ENCODE measurements at places on chromosomes 6 and 20.

- no peak for DNase-seq
These were observed 3.7 kb upstream of the FKBPL start for GRCh38 chr6:32133786-32134185.

DNA sequence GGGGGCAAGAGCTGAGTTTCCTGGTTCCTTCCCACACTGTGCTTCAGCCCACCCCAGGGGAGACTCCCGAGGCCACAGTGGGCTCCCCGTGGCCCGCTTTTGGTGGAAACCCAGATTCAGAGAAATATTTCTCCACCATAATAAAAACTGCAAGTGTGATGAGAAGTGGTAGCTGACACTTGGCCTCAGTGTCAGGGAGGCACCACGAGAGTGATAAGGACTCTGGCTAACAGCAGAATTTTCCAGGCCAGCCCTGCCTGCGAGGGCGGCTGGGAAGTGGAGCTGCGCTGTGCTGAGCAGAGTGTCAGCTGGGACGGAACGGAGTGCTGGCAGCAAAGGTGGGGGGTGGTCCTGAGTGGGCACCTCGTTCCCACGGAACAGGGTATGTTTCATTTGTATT, 22.5 kb downstream of the SPATA2 start:
- DNase-seq = no peak

DNA sequence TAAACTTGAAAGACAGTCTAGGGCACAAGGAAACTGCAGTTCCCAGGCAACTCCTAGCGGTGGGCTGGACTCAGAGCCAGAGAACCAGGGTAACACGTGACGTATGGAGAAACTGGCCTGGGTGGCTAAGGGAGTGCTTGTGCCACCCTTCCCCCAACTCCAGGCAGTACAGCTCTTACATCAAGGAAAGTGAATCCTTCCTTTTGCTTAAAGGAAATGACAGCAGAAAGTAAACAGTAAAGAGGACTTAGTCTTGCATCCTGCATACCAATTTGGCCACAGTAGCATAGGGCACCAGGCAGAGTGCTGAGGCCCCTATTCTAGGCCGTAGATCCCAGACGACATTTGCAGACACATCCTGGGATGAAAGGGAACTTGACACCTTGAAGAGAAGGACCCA, 322.8 kb downstream of the CD109 start:
- no peak for DNase-seq

DNA sequence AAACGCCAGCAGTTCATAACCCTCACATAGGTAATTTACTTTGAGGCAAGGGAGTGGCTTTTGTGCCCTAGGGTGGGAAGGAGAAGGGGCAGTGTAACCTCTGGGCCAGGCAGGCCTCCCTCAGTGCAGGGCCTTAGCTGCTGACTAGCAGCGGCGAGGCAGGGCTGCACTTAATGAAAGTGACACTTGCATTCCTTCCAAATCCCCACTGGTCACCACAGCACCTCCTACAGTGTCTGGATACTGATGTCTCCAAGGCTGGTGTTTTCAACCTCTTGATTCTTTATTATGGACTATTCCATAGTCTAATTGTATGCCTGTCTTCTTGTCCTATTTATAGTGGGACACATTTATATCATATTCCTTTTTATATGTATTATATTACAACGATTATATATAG, 152.7 kb downstream of the LY86 start:
- DNase-seq = no peak

- no peak for DNase-seq
These were observed 7.4 kb upstream of the CD83 start for GRCh38 chr6:14110001-14110818.

DNA sequence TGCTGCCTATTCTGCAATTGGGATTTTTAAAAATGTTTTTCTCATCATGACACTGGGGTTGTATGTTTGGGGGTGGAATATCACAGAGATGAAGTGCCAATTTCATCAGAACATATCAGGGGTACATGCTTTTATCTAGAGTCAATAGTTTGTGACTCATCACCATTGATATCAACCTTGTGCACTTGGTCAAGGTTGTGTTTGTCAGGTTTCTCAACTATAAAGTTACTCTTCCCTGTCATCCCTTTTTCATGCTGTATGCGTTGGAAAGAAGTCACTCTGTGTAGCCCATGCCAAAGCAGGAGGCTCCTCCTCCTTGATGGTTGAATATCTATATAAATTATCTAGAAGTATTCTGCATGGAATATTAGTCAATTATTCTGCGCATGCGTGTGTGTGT, 145.4 kb upstream of the TSHZ2 start:
- DNase-seq = no peak

DNA sequence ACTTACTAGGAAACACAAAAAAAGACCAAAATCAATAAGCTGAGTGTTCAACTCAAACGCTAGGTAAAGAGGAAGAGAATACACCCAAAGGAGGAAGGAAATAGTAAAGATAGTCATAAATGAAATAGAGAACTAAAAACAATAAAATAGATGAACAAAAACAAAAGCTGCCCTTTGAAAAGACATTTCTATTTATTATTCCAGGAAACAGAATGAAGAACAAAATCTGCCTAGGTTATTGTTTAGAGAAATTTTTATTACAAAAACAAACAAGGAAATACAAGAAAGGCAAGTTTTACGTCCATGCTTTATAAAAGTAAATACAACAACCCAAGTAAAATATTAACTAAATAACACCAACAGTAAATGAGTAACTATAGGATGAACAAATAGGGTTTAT, 20.1 kb downstream of the HLA-DMB start:
- no peak for DNase-seq

GRCh38 chr6:87667032-87667431, 35.0 kb downstream of the AKIRIN2 start:
- no peak for DNase-seq

DNA sequence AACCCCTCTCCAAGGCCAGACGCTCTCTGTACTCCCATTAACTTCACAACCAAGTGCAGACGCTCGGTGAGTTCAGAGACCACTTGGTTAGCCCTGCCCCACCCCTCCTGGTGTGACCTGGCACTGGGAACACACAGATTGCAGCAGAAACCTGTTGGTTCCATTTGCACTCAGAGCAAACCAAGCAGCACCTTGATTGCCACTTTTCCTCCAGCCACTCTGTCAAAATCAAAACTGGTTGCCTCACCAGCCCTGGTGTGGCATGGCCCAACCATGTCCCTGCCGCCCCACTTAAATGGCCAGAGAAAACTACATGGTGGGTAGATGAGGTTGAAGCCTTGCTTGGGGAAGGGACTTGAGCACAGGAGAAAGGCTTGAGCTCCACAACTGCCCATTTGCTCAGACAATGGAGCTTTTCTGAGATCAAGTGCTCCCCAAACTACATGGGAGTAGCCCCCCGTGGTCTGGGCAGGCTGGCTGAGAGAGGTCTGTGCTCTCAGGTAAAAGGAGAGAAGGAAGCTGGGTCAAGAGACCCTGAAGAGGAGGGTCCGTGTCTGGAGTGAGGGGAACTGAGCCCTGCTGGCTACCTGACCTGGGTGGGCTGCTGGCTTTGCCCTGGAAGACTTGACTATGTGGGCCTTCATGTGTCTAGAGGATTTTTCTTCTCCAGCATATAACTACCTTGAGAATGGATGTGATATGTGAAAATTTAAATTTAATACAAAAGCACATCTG, 43.4 kb downstream of the PLCG1 start:
- DNase-seq = no peak

- no peak for DNase-seq
These were observed 234.0 kb upstream of the CEP162 start for GRCh38 chr6:84461461-84461860.

GRCh38 chr20:14055127-14055742, 59.9 kb downstream of the MACROD2 start:
- no peak for DNase-seq

DNA sequence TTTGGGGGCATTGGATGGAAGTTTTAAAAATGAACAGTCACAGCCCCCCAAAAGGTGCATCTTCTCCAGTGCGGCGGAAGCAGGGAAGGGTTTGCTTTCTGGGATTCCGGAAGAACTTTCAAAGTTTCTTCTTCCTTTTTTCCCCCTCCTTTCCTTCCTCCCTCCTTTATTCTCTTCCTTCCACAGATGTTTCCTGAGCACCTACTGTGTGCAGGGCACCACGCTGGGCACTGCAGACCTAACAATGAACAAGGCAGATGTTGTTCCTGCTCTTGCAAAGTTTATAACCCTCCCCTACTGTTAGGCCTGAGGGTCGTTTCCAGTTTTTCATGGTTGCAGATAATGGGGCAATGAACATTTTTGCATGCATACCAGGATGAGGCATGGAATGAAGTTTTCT, 58.1 kb downstream of the CHMP4B start:
- no peak for DNase-seq

DNA sequence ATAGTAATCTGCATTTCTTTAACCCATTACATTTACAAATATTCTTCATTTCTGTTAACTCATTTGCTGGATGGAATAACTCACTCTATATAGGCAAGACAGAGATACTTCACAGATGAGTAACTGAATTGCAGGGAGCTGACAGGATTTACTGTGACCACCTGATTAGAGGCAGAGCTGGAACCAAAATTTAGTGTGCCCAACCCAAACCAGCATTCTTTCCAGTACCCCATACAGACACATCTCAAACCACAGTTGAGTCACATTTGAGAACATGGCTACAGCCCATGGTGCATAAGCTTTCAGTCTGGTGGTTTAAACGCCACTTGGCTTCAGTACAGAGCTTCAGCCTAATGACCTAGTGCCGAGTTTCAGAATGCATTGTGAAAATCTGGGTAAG, 138.4 kb upstream of the TENT5A start:
- DNase-seq = no peak

- DNase-seq = no peak
These were observed 49.1 kb upstream of the PTPRT start for GRCh38 chr20:43238833-43239232.

- no peak for DNase-seq
These were observed 38.0 kb downstream of the SESN1 start for GRCh38 chr6:109056661-109057060.

GRCh38 chr20:37389844-37390275, 43.9 kb downstream of the SRC start:
- no peak for DNase-seq

- DNase-seq = no peak
These were observed 107.3 kb downstream of the IRF4 start for GRCh38 chr6:498795-499231.

DNA sequence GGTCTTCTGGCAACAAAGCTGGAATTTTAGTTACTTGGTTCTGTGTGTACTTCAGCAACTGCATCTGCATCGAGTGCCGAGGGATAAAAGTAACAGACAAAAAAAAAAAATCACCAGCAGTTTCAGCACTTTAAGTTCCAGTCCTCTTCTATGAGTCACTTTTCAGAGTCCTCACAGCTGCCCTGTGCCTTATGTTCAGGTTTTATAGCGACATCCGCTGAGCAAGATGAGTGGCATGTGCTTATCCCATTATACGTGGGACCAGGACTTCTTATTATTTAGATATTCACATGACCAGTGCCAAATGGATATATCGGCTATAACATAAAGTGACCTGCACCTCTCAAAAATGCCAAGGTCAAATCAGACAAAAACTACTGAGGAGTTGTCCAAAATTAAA, 242.9 kb downstream of the FOXA2 start:
- no peak for DNase-seq

DNA sequence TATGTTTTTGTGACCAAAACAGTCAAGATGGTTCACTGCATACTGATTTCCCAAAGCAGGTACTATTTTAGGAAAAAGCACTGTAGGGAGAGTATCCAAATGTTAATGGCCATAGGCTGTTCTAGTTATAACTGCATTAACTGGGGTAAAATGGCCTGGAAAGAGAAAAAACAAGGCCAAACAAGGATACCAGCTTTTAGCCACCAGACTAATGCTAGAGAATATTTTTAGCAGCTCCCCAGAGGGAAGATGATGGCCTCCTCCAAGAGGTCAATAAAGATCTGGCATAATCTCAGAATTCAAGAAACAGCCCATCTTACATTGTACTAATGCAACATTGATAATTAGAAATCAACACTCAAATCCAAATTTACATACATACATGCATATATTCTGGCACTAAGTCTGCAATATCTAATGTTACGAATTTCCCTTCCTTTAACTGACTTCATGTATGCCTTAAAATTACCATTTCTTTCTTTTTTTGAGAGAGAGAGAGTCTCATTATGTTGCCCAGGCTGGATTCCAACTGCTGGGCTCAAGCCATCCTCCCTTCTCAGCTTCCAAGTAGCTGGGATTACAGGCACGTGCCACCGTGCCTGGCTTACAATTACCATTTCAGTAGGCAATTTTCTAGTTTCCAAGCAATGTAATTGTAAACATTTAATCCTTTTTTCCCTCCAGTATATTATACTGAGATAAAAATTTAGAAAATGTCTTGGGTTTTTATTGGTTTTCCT, 9.3 kb downstream of the COX7A2 start:
- no peak for DNase-seq

DNA sequence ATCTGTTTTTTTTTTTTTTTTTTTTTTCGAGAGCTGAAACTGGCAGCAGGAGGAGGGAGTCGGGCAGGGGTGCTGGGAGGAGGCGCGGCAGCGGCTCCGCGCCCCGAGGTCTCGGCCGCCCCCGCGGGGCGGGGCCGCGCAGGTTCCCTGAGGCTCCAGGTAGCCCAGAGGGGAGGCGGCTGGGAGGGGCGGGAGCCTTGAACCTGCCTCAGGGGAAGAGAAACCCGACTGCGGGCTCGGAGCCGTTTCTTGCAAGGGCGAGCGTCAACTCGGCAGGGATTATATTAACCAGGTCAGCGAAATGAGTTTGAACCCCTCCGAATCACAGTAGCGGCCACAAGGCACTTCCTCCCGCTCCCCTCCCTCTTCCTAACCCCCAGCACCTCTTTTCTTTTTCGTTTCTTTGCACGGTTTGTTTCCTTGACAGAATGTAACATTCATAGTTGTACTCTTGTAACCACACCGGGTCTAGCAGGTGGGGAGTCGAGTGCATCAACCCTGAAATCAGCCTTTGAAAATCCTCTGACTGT, 2.0 kb downstream of the MYB start:
- DNase-seq = peak; percentile 81

DNA sequence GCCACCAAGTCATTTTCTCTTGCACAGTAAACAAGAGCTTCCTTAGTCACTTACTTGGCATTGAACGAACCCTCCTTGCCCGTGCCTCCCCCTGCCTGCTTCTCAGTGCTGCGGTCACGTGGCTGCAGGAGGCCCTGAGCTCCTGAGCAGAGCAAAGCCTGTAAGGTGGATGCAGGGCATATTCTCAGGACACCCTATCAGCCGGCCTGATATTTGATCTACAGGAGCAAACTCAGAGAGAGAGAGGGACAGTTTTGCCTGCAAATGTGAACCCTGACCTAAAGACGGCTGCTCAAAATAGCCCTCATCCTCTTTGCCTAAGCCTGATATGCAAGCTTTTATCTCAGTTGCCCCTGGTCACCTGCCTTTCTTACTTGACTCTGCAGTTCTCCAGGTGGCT, 93.0 kb upstream of the POPDC3 start:
- no peak for DNase-seq

GRCh38 chr6:158060455-158061360, 79.0 kb downstream of the SYNJ2 start:
- no peak for DNase-seq

- DNase-seq = no peak
These were observed 414.5 kb downstream of the ESR1 start for GRCh38 chr6:152221806-152222628.
